ENCODE measurements at places on chromosomes 12 and 14.

DNA sequence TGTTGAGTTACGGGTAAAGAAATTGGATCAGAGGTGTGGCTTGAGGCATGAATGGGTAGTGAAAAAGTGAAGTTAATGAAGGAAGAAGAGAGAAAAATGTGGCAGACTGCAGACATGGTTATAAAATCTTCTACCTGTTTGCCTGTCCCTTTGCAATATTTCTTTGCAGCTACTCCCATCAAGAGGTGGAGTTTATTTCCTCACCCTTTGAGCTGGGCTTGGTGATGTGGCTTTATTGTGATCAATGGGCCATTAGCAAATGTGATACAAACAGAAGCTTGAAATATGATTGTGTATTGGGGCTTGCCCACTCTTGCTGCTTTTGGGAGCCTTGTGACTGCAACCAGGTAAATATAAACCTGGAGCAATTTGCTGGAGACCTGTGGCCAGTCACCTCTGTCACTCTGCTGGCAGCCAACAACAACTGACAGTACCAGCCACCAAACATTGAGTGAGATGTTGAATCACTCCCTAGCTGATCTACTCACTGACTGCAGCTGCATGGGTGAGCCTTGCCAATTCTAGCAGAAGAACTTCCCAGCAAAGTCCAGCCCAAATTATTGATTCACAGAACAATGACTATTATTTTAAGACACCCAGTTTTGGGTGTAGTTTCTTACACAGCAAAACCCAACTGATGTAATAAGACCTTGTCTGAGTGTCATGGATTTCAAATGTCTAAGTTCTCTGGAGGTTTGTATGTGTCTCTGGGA is 151.0 kb upstream of the ATP2B1 start:
- DNase-seq, result no peak

- no peak for DNase-seq
These were observed 492.1 kb upstream of the TMEM132C start for GRCh38 chr12:127774828-127775227.

DNA sequence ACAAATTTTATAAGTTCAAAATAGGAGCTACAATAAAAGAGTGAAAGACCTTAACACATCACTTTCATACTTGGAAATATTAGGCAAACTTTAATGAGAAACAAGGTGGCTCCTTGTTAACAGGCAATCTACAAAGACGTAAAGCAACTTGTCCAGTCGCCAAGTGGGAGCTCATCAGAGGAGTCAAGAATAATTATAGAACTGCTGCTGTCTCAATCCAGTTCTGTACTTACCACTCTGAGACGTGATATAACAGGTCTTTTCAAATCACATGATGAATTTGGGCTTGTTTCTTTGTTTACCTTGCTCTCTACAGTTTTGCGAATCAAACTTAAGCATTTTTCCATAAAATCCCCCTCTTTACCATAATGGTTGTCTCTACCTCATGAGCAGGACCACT is 3.6 kb downstream of the YBX3 start:
- DNase-seq, result no peak

- DNase-seq, result no peak
These were observed 37.4 kb downstream of the DAD1 start for GRCh38 chr14:22551605-22551997.

- no peak for DNase-seq
These were observed 458 bp downstream of the KHNYN start for GRCh38 chr14:24430143-24430681.

- no peak for DNase-seq
These were observed 157.4 kb downstream of the KICS2 start for GRCh38 chr12:64064706-64065105.

DNA sequence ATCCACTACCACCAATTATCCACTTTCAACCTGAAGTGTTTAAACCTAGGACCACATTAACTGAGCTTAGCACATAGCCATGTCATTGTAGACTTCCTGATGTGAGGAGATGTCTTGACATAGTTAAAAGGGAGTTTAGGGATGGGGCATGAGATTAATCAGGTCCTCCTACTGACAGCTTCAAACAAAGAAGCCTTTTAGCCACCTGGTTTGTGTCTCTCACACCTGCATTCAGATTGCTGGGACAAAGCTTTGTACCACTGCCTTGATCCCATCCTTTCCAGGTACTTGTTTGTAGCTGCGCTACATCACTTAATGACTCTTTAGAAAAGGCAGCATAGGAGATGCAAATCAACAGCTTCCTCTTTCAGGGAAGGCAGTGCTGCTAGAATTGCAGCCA is 340.7 kb upstream of the DDHD1 start:
- DNase-seq, result no peak

DNA sequence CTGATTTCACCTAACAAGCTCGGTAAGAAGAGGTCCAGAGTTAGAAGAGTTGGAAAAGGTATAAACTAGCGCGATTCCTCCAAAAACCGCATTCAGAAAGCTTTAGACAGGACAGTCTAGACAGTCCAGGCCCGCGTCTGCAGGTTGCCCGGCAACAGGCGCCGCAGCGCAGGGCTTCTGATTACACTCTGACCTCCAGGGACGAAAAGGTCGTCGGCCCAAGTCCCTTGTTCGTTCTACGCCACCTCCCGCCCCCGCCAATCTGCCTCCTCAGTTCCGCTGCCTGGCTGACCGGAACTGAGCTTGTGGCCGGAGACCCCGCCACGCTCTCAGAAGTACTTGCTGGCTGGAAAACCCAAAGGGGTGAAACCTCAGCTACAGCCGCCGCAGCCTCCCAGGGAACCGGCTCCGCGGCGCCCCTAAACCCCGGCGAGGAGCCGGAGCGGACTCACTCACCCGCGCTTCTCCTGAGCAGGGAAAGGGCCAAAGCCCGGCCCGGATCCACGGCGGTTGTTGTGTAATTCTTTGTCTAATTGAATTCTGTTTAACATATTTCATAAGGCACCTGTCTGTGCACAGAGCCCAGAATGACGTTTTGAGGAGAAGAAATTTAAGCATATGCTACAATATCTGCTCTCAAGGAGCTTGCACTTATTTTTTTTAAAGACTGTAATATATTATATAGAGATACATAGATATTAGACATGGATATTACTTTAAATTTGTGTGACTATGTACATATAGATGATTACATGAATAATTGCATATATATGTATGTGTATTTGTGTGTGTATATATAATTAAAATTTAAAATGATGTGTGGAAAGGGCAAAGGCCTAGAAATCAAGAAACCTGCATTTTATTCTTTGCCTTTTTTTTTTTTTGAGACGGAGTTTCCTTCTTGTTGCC is at the start of gene CAPS2:
Gene CAPS2, minus strand, starts transcription at position 407 of the 909 bp plus-strand sequence. CDS start 3,826 bp downstream, outside the sequence.
- DNase-seq, result peak; percentile 63

DNA sequence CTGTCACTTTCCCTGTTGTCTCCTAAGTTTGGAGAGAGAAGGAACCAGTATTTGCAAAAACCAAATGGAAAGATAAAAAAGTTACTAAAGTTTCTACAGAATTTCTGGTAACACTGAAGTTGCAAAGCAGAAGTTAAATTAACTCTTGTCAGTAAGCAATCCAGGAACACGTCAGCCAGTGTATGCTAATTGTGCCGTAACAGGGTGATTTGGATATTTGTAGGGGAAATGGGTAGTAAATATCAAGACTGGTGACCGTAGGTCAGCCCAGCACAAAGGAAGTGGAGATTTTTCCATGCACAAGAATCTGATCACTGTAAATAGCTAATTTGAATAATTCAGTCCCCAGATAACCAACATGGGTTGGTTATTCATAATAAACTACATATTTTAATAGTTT is 2.3 kb downstream of the CDKN1B start:
- no peak for DNase-seq

GRCh38 chr12:40565029-40565633 is 127.1 kb upstream of the CNTN1 start:
- DNase-seq, result no peak

GRCh38 chr12:84492351-84492883 is 420.2 kb downstream of the SLC6A15 start:
- no peak for DNase-seq

GRCh38 chr14:30855345-30856037 is 18.9 kb upstream of the COCH start:
- no peak for DNase-seq

DNA sequence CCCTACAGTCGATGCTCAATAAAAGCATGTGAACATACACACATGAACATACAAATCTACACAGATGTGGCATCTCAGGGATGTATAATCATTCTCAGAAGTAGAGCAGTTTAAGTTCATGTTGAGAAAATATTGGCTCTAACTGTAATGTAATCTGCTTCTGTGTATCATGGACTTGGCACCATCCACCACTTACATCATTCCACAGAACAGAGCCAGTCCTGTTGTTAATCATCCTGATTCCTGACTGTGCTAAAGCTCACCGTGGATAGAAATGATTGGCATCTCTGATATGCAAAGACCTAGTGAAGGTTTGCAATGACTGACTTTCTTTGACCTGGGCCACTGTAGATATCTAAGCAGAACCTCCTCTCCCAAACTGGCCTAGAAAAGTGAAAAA is 1141.3 kb downstream of the BCL11B start:
- no peak for DNase-seq

DNA sequence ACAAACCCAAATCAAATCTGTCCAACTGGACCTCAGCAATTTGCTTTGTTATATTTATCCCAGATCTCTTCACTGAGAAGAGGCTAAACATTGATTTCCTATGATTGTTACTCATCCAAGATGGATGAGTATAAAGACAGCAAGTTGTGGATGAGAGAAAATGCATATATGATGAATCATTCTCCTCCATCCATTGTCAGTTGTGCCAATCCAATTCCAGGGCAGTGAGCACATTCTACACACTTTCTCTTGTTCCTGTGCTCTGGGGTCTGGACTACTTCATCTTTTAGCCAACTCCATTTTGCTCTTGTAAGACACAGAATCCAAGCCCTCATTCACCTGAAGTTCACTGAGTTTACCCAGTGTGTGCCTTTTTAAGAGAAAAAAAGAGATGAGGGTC is 105.7 kb downstream of the GCH1 start:
- no peak for DNase-seq

DNA sequence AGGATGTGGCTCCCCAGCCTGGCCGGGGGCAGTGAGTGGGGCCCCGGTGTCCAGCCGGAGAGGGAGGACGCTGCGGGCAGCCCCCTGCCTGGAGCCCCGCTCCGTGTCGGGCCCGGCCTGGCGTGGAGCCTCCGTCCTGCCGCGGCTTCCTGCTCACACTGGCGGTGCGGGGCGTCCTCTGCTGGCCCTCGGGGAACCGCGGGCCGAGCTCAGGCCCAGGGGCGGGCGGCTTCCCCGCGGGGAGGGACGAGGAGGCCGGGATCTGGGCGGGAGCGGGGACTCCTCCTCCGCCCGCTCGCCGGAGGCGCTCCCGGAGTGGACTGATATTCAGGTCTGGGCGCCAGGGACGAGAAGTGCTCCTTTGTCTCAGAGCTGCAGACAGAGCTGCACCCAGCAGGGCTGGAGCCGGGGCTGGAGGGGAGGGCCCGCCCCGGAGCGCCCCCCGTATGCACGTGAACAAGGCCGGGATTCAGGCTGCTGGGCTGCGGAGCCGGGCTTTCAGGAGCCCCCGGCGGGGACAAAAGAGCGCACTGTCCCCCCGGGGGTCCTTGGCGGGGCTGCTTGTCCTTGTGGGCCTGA is 2.2 kb downstream of the MMP17 start:
- no peak for DNase-seq

DNA sequence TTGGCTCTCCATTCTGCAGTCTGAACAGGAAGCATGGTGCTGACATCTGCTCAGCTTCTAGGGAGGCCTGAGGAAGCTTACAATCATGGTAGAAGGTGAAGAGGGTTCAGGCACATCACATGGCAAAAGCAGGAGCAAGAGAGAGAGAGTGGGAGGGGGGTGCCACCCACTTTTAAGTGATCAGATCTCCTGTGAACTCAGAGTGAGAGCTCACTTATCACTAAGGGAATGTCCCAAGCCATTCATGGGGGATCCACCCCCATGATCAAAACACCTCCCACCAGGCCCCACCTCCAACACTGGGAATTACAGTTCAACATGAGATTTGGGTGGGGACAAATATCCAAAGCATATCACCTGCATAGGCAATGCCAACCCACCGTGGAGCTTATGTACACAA is 9.8 kb upstream of the GNG2 start:
- DNase-seq, result no peak

- no peak for DNase-seq
These were observed 190.3 kb upstream of the SEL1L start for GRCh38 chr14:81723956-81724355.

DNA sequence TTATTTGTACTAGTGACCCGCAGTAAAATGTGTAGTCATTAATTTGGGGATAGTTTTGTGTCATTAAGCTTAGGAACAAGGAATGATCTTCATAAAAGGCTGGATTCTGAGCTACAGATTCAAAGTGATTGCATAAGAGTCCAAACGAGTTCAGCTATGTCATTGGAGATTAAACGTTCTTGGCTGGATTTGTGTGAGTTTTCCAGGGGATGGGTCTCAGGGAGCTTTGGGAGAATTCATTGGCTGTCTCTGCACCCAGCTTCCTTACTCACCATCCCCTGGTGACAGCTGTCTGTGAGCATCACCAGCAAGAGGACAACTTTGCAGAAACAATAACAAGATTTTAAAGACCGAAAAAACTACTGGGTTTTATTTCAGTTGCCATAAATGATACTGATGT is 130.4 kb downstream of the DAAM1 start:
- no peak for DNase-seq

DNA sequence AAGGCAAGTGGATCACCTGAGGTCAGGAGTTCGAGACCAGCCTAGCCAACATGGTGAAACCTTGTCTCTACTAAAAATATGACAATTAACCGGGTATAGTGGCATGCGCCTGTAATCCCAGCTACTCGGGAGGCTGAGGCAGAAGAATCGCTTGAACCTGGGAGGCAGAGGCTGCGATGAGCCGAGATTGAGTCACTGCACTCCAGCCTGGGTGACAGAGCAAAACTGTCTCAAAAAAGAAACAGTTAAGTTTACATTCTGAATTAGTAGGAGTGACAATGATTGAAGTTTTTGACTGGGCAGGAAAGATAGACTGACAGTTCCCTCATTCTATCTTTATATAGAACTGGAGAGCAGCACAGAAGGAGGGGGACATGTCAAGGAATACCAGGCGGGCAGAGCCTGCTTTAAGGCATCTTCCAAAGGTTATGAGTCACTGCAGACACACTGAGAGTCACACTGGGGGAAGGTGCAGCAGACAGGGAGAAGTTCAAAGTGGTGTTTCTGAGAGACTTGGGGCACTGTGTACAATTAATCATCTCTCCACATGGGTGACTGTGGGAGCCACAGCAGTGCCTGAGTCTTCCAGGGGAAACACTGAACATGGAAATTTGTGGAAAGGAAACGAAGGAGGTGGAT is 42.8 kb upstream of the RNASE3 start:
- DNase-seq, result no peak

DNA sequence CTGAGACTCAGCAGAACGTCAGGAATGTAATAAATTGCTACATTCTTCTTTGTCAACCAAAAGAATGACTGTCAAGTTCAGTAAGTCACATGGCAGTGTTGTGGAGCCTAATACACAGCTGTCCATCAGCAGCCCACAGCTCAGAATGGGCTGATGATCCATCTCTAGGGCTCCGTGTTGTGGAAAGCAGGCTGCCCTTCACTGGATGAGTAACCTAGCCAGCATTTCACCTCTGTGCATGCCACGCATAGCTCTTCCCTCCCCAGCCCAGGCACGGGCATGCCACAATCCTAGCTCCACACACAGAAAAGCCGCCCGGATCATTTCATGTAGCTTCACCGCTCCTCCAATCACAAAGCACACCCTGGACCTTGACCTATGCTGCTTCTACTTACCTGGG is 878.0 kb upstream of the TMEM132C start:
- no peak for DNase-seq
